ENCODE measurements at places on chromosomes 4 and X. TPM values are rescaled to one million over a fixed set of nuclear protein-coding genes. Genes with fewer than 3 reads are reported as not detected.

PABPC1L2B gene
- polyA plus RNA-seq: not detected

TMPRSS11E gene
- polyA plus RNA-seq: 0.65 TPM

EGF gene
- polyA plus RNA-seq: 17.1 TPM

RASSF6 gene
- polyA plus RNA-seq: 4.1 TPM

GPR173 gene
- 0.68 TPM for polyA plus RNA-seq

PRMT9 gene
- 6.4 TPM for polyA plus RNA-seq

GPM6B gene
- polyA plus RNA-seq: 0.57 TPM

DNA sequence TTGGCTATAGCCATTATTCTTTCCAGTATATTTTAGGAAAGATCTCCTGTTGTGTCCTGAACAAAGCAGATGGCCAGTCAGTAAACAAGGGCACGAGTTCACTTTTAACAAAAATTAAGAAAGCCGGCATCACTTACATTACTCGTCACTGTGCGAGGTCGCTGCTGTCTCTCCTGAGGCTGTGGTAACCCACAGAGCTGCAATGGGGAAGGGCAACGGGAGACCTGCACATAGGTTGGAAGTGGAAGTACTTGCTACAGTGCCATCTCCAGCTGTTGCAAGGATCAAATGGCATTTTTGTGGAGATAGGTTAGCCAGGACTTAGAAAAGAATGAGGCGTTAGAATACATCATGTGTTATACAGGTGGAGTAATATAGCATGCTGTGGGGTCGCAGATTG lies 132.2 kb downstream of the KLHL8 start:
- DNase-seq: no peak

DNA sequence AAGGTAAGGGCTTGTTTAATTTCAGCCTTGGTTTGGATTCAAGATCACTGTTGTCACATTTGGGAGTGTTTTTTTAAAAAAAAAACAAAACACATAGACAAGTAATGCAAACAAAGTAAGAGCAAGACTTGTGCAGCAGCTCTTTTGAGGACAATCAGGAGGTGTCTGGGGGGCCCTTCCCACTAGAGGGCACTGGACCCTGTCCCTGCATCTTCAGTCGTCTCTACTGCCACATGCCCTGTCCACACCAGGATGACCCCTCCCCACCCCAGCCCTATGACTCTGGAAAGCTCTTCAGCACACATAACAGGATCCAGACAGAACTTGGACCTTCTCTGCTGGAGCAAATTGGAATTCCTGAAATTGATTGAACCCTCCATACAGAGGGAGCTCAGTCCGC lies 71.0 kb downstream of the USP46 start:
- DNase-seq: no peak

DNA sequence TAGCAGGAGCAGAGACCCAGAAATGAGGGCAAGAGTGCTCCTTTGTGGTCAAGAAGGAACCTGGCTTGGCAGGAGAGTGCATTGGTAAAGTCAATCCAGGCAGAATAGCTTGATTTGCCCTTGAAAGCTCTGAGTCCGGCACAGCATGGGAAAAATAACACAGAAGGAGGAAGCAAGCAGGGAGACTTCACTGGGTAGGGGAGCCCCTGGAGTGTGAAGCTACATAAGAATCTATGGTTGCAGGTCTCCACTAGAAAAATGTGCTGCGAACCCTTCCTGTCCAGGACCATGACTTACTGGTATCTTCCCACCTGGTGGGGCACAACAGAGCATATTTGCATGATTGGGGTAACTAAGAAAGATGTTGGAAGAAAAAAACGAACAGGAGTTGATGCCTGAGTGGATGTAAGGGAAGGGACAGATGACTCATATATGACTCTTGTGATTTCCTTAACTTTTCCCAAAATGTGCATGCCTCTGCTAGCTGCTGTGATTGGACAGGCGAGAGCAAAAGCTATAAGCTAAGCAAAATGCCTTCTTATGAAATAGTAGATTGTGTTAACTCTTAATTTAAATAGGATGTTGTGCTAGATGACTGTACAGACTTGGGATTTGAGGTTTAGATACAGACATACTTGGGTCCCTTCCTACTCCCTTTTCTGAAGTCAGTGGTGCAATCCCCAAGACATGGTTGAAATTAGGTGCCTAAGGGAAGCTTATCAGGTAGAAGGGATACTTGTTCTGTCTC lies 3.3 kb downstream of the IL13RA1 start:
- DNase-seq: no peak

DNA sequence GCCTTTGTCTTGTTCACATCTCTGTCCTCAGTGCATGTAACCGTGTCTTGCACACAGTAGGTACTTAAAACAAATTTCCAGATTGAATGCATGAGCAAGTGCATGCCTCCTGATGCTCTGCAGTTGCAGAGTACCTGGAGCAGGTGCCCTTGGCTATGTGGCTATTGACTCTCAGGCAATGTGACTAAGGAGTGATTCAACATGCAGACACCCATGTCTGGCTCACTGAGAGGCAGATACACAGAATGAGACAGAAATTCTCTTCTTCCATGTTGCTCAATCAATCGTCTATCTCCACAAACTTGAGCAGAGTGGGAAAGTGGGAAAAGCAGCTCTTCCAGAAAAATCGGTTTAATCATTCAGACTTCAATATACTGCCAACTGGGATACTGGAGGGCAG lies 111.0 kb downstream of the CHRDL1 start:
- no peak for DNase-seq

- DNase-seq: no peak
These were observed 11.6 kb downstream of the PDZD4 start for GRCh38 chrX:153818571-153819383.

- peak; percentile 91 for DNase-seq
These were observed 30.1 kb upstream of the SCOC start for GRCh38 chr4:140343303-140343702.

DNA sequence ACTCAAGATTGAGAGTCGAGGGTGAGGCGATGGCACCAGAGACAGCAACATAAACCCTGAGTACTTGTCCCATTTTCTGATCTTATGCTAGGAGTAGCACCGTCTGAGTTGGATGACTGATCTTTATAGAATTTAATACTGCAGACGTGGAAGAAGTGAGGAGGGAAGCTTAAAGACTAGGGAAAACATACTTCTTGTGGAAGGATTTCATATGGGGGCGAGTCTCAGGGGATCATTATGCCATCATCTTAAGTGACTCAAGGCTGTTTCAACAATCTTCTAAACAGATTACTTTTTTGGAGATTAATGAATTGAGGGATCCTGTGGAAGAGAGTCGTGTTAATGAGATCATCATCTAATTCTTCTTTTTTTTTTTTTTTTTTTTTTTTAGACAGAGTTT lies 17.2 kb upstream of the FAT1 start:
- no peak for DNase-seq

- no peak for DNase-seq
These were observed 176.5 kb downstream of the GASK1B start for GRCh38 chr4:157996061-157997028.
